ENCODE measurements at places on chromosomes 11 and 22.

DNA sequence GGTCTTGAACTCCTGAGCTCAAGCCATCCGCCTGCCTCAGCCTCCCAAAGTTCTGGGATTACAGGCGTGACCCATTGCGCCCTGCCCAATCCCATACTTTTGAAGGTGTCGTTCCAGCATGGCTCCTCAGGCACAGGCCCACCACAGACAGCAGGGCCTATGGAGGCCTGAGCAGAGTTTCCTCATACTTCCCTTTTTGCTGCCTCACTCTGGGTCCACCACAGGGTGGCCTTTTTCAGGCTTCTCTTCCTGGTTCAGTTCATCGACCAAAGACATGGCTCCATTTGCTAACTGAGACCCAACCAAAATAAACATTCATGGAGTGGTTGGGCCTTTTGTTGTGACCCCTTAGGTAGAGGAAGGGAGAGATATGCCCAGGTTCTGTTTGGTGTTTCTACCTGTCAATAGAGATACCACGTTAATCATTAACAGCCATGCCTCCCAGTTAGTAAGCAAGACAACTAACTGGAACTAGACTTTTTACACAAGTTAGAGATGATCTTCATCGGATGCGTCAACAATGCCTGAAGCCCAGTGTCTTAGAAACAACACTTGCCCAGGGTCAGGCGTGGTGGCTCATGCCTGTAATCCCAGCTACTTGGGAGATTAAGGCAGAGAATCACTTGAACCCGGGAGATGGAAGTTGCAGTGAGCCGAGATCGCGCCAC is 35.1 kb downstream of the TRIOBP start:
- DNase-seq: no peak

DNA sequence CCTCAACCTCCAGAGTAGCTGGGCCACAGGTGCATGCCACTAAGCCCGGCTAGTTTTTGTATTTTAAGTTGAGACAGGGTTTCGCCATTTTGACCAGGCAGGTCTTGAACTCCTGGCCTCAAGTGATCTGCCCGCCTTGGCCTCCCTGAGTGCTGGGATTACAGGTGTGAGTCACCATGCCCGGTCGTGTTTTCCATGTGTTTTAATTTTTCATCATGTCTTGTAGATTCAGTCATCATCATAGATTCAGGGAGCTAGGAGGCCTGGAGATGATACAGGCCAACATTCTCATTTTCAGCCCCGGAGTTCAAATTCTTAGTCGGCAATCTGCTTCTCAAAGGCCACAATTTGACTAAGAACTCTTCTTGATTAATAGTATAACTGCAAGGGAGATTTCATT is 73.5 kb upstream of the GRAMD1B start:
- DNase-seq: no peak

DNA sequence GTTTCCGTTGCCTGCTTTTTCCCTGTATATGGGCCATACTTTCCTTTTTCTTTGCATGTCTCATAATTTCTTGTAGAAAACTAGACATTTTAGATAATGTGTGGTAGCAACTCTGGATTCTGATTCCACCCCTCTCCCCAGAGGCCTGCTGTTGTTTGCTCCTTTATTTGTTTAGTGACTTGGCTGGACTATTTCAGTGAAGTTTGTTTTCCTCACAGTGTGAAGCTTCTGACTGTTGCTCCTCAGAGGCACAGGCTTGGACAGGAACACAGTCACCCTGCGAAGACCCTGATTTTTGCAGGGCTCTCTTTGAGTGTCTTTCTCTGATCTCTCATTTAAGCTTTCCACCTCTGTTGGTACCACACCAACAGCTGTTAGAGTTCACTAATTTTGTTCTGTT is 72.5 kb downstream of the SWAP70 start:
- DNase-seq: no peak

DNA sequence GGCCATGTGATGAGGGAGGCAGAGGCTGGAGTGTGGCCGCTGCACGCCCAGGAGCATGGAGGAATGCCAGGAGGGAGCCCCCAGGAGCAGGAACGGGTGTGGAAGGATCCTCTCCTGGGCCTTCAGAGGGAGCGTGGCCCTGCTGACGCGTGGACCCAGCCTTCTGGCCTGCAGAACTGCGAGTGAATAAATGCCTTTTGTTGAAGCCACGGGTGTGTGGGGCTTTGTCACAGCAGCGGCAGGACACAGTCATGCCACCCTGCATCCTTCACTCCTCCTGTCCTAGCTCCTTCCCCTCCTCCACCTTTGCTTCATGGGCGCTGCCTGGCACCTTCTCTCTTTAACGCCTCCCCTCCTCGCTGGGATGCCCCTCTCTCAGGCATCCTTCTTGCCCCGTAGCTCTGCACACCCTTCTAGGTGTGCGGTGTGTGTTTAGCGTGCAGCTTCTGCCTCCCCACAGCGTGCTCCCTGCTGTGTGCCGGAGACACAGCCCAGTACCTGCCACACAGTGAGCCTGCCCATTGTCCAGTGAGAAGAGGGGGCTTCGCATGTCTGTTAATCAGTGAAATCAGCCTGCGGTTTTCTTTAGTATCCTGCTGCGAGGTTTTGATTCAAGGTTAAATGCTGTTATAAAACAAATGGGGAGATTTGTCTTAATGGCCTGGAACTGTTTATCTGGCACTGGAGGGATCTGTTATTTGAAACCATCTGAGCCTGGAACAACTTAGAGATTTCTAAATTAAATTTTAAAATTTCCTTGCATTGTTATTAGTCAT is 459.6 kb downstream of the TBC1D22A start:
- DNase-seq: no peak

DNA sequence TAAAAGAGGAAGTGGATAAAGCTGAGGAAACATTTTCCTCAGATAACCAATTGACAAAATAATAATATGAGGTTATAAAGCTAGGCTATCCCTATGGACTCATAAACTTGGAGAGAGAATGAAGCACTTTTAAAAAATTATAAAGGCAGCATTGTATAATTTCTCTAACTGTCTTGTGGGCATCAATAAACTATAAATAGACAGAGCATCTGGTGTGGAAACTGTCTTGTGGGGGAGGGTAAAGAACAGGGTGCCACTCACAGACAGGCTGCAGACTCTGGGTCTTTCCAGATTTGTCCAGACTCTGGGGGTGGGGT is 333.5 kb downstream of the BUD13 start:
- no peak for DNase-seq

DNA sequence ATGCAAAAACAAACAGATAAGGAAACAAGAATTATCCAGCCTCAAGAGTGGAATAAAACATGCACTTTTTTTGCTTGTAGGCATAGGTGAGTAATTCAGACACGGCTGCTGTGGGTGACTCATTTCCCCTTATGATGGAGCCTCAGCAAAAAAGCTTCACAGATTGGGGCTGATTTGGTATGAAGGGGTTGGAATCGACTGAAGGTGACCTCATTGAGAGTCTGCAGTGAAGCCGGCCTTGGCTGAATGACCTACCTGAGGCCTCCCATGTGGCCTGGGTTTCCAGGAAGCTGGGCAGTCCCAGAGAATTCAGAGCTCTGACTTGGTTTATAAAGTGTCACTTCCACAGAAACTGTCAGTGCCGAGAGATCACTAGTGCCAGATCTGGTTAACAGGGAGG is 34.2 kb upstream of the VPREB1 start:
- DNase-seq: no peak

- DNase-seq: peak; percentile 55
Measured at GRCh38 chr11:47980088-47980906, at the start of gene PTPRJ. Gene PTPRJ (plus strand): TSS chr11:47980559. CDS start chr11:47980913, 354 bp downstream.

DNA sequence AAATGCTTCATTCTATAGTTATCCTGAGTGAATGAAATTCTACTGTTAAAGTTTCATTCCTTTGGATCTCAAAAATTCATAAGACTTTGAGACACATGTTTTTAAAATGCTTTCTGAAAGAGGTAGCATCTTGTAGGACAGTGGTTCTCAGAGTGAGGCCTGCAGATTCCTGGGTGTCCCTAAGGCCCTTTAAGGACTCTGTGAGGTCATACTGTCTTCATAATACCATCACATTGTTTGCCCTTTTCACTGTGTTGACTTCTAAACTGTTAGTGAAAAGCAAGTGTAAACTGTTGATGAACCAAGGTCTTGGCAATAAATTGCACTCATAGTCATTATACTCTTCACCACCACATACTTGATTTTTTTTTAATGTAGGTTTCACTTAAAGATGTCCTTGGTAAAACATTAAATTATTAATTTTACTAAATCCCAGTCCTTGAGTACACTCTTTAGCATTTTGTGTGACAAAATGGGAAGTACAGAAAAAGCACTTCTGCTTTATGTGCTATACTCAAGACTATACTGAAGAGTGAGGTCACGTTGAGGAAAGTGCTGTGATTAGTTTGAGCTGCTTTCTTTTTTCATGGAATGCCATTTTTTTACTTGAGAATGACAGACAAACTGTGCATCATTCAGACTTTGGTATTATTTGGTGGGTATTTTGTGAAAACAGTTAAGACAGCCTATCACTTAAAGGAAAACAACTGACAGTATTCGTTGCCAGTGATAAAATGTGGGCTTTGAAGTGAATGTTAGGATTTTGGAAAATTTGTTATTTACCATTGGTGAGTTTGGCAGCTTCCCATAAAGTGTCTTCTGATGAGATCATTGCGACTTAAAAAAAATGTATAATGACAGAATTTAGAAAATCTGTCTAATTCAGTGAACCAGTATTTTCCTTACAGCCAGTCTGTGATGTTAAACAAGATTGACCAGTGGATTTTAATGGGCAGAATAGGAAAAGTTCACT is 61.1 kb downstream of the SPECC1L start:
- no peak for DNase-seq

Data from left cardiac atrium (tissue), 4 donors.